ENCODE measurements at places on chromosomes 5 and 9. TPM values are rescaled to one million over a fixed set of nuclear protein-coding genes. Genes with fewer than 3 reads are reported as not detected.
A peak's percentile ranks its signal among the peaks of the same experiment; 100 is the strongest.

DNA sequence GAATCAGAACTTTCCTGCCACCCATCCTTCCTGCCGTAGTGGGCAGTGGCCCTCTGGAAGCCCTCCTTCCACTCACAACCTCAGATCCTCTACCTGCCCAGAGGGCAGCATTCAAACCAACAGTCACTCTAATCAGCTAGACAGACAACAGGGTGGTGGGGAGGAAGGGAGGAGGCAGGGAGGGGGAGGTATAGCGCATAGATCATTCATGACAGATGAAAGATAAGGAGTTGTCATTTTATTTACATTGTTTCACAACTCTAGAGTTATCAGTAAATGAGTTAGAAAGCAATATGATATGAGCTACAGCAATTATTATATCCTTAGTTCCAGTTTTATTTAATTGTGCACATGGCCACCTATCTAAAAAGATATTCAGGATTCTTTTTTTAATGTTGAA, 852 bp downstream of the IL9 start:
- H3K4me1 ChIP-seq: no peaks in the 10 kb centered on the region
- H3K36me3 ChIP-seq: no peaks in the 10 kb centered on the region
- H3K27me3 ChIP-seq: peaks cover 4% of the 10 kb centered on the region
- DNase-seq: no peak
- no peak overlapping the region for H3K4me3 ChIP-seq

DNA sequence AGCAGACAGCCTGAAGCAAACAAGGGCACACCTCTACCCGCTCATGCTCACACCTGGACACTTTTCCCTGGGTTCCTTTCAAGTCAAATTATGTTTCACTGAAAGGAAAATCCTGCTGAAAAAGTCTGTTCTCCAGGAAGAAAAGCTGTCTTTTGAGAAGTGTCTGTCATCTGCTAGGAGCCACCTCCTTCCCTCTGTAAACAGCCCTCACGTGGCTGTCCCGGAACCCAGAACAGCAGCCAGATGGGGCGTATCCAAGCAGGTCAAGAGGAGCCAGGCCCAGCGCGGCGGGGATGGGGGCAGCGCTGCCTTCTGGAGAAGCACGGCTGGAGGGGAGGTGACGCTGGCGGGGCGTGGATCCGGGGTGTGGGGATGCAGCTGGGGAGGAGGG, at the start of gene PNPLA7:
Gene PNPLA7 (minus strand): TSS at position 172 of the 391 bp plus-strand sequence. CDS start 205 bp downstream, outside the sequence.
- peak within 1 kb of the TSS; percentile 26 for H3K27ac ChIP-seq
- peak within 1 kb of the TSS; percentile 65 for H3K4me3 ChIP-seq
- DNase-seq: no peak

DNA sequence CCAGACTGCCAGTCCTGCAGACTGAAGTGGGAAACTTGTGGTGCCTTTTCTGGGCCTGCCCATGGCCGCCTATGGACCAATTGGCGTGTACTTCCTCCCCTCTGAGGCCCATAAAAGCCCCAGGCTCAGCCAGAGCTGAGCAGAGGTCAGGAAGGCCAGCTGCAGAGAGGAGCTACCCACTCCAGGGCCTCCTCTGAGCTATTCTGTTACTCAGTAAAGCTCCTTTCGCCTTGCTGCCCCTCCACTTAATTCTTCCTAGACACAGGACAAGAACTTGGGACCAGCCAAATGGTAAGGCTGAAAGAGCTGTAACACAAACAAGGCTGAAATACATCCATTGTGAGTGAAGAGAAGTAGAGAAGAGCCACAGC, 106.4 kb downstream of the C9orf50 start:
- H3K4me1 ChIP-seq: no peaks in the 10 kb centered on the region
- no peak overlapping the region for H3K27ac ChIP-seq

GRCh38 chr9:103225702-103226646, 230.8 kb downstream of the CYLC2 start:
- no peak overlapping the region for H3K4me3 ChIP-seq
- no peaks in the 10 kb centered on the region for H3K36me3 ChIP-seq
- H3K27ac ChIP-seq: no peak overlapping the region
- no peaks in the 10 kb centered on the region for H3K27me3 ChIP-seq
- DNase-seq: no peak

GRCh38 chr5:73732045-73732444, 106.0 kb downstream of the ARHGEF28 start:
- H3K36me3 ChIP-seq: peaks cover 14% of the 10 kb centered on the region
- no peaks in the 10 kb centered on the region for H3K27me3 ChIP-seq
- no peak for DNase-seq
- no peak overlapping the region for H3K4me3 ChIP-seq
- H3K4me1 ChIP-seq: no peaks in the 10 kb centered on the region

- no peak for DNase-seq
- no peaks in the 10 kb centered on the region for H3K4me1 ChIP-seq
- no peaks in the 10 kb centered on the region for H3K36me3 ChIP-seq
- no peak overlapping the region for H3K4me3 ChIP-seq
These were observed 766.4 kb upstream of the WWC1 start for GRCh38 chr5:167525004-167525403.

- no peak for DNase-seq
- H3K4me3 ChIP-seq: no peak overlapping the region
- no peaks in the 10 kb centered on the region for H3K27me3 ChIP-seq
- no peak overlapping the region for H3K27ac ChIP-seq
These were observed 138.7 kb upstream of the EFNA5 start for GRCh38 chr5:107809201-107810034.

DNA sequence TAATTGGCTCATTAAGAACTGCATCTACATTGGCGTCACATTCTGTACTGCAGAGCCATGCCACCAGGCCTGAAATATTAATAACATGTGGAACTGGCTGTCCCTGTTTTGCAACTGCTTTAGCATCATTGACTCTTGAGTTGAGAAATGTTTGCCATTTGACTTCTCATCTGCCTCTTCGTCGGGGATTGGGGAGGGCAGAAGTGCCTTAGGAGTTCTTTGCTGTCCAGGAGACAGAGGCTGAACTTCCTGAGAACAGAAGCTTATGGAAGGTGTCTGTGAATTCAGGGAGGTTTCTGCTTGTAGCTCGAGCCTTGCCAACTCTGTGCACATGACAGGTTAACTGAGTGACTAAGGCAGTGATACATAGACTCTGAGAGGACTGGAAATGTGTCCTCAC, 265.0 kb downstream of the KIF4B start:
- no peak overlapping the region for H3K4me3 ChIP-seq
- no peaks in the 10 kb centered on the region for H3K36me3 ChIP-seq
- no peak for DNase-seq
- peaks cover 14% of the 10 kb centered on the region for H3K4me1 ChIP-seq
- H3K27me3 ChIP-seq: no peaks in the 10 kb centered on the region

- DNase-seq: no peak
- H3K36me3 ChIP-seq: no peaks in the 10 kb centered on the region
These were observed 54.8 kb downstream of the IQGAP2 start for GRCh38 chr5:76457674-76458485.

DNA sequence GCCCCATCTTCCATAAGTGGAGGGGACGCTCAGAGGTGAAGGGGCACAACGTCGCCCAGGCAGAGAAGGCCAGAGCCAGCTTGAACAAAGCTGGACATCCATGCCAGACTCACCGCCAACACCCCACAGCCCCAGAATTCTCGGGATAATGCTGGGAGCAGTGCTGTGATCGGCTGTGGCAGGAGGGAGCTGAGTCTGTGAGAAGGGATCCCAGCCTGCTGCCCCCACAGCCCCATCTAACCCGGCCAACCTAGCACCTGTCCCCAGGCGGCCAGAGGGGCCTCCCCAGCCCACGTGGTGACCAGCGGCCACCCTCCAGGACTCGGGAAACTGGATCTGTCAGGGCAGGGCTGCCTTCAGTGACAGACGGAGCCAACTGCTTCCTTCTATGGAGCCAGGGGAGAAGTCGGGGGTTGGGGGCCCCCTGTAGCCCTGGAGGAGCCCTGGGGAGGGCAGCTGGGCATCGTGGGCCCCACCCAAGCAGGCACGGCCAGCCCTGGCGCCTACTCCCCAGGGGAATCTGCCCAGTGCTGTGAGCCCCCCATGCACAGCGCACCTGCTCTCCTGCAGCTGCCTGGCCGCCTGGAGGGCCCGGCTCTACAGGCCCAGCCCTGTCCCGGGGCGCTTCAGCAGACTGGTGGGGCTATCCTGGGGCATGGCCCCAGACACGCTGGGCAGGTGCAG, 6.0 kb downstream of the BRD3 start:
- no peaks in the 10 kb centered on the region for H3K27me3 ChIP-seq
- DNase-seq: no peak
- no peaks in the 10 kb centered on the region for H3K36me3 ChIP-seq
- no peak overlapping the region for H3K27ac ChIP-seq
- H3K4me1 ChIP-seq: peaks cover 36% of the 10 kb centered on the region

DNA sequence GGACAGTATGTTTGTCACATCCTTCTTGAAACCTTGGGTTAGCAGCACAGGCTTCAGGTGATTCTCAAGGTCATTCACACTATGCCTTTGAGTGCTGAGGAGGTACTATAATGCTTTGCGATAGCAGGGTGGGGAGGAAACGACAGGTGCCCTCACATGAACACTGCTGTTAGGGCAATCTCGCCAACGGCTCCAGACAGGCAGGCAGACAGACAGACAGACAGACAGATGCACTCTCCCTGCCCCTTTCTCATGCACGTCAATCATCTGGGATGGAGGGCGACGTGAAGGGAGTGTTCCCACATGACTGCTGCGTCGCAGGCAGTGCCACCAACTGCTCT, 82.9 kb downstream of the RAPGEF1 start:
- no peak for DNase-seq
- H3K27ac ChIP-seq: peak overlapping the region; percentile 67
- H3K36me3 ChIP-seq: no peaks in the 10 kb centered on the region
- H3K4me1 ChIP-seq: peaks cover 40% of the 10 kb centered on the region
- no peak overlapping the region for H3K4me3 ChIP-seq

- H3K4me1 ChIP-seq: peaks cover 3% of the 10 kb centered on the region
- H3K36me3 ChIP-seq: no peaks in the 10 kb centered on the region
- no peak overlapping the region for H3K4me3 ChIP-seq
These were observed 188.0 kb upstream of the KLF9 start for GRCh38 chr9:70602321-70603019.

- no peaks in the 10 kb centered on the region for H3K27me3 ChIP-seq
- DNase-seq: no peak
- no peak overlapping the region for H3K27ac ChIP-seq
- no peaks in the 10 kb centered on the region for H3K4me1 ChIP-seq
- H3K36me3 ChIP-seq: no peaks in the 10 kb centered on the region
- no peak overlapping the region for H3K4me3 ChIP-seq
These were observed 417.5 kb upstream of the ADAMTSL1 start for GRCh38 chr9:18056269-18056992.

GGTA1 gene
- not detected for polyA plus RNA-seq

NR2F1-AS1 gene
- polyA plus RNA-seq: 0.33 TPM

QRFP gene
- polyA plus RNA-seq: not detected

PROB1 gene
- 0.26 TPM for polyA plus RNA-seq

SHISAL2B gene
- not detected for polyA plus RNA-seq

SPAG8 gene
- 0.06 TPM for polyA plus RNA-seq
